ENCODE measurements at places on chromosomes 16 and 17.
A peak's percentile ranks its signal among the peaks of the same experiment; 100 is the strongest.

GRCh38 chr16:11560701-11561453, 25.8 kb downstream of the LITAF start:
- DNase-seq = no peak

DNA sequence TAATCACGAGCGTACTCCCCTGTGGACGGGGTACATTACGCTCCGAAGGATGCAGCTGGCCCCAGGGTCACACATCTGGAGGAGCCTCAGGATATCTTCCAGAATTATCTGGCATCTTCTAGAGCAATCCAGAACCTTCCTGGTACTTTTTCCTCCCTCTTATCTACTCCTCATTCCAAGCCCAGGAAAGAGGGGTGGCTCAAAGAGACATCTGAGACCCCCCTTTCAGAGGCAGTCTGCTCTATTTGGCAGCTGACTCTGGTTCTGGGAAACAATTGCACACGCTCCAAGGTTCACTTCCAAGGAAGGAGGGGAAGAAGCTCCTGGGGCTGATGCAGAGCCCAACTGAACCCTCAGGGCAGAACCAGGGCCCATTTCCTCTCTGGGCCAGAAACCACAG, 14.9 kb downstream of the RBFOX3 start:
- DNase-seq = no peak

- no peak for DNase-seq
These were observed 217.4 kb upstream of the TNRC6C start for GRCh38 chr17:77741109-77741508.

DNA sequence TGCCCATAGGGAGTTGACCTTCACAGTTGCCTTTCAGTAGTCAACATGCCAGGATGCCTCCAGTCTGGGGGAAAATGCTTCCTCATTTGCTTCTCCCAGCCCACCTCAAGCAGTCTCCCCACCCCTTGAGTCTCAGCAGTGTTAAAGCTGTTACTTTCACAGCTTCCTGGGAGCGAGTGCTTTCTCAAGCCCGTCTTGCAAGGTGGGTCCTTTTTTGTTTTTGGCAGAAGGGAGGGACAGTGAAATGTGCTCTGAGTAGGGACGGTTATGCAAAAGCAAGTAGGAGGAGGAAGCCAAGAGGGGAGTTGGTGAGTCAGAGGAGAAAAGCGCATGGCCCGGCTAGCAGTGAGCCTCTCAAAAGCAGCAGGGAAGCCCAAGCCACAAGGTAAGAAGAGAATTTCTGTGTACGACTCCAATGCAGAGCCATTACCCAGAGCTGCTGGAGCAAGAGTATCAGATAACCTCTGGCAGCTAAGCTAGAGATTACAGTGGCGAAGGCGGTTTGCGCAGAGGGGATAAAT, at the start of gene CHST4:
Gene CHST4, plus strand, starts transcription at position 316 of the 521 bp plus-strand sequence. CDS start 10,252 bp downstream, outside the sequence.
- DNase-seq = peak; percentile 48

- DNase-seq = no peak
These were observed 129.1 kb downstream of the GAS7 start for GRCh38 chr17:10069301-10069700.

DNA sequence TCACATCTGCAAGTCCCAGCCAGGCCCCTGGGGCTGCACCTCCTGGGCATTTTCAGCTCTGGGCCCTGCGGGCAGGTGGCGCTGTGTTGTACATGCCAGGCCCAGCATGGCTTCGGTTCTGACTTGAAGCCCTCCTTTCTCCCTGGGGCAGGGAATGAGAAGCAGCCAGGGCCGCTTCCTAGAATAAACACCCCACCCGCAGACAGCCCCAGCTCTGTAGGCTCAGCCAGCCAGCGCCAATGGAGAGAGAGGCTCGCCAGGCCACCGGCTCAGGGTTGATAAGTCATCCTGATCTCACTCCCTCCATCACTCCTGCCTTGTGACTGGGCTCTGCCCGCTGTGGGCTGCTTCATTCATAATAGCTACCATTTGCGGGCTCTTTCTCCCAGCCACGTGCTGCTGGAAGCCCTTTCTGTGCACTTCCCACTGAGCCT, 6.0 kb upstream of the GLIS2 start:
- no peak for DNase-seq

GRCh38 chr17:1386265-1386664, 13.8 kb downstream of the YWHAE start:
- no peak for DNase-seq

- DNase-seq = no peak
These were observed 2.1 kb downstream of the CPPED1 start for GRCh38 chr16:12801511-12802042.

DNA sequence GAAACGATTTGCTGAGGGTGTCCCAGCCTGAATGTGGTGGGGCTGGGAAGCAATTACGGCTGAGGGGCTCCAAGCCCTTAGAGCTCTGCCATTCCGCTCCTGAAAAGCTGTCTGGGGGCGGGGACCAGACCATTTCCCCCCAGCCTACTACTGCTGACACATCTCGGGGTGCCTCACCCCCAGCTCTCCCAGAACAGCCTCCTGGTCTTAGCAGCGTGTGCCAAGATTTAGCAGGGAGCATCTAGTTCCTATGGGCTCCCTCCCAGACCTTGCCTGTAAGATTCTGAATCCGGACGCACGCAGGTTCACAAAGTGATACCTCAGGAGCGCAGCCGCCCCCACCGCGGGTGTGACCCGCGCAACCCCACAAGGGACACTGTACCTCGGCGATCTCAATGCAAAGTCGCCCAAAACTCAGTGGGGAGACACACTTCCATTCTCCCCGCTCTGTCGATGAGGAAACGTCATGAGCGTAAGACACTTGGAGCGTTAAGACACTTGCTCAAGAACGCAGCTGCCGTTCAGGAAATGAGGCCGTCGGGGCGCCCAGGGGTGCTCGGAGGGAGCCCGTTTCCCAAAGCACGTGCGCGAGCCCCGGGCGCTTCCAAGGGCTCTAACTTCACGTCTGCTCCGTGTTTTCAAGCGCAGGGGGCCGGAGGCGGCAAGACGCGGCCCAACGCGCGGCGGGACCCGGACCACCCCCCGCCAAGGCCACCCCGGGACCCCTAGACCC, 629 bp downstream of the GEMIN4 start:
- DNase-seq = no peak

GRCh38 chr17:73710095-73710592, 65.9 kb upstream of the SDK2 start:
- no peak for DNase-seq

GRCh38 chr17:29102046-29102445, 59.1 kb downstream of the PIPOX start:
- DNase-seq = no peak

- DNase-seq = no peak
These were observed 75.4 kb upstream of the ZNF423 start for GRCh38 chr16:49931266-49931665.

- DNase-seq = no peak
These were observed 599.3 kb upstream of the PSMD7 start for GRCh38 chr16:73697336-73697735.

- DNase-seq = no peak
These were observed 26.8 kb upstream of the HOXB13 start for GRCh38 chr17:48755356-48755755.

DNA sequence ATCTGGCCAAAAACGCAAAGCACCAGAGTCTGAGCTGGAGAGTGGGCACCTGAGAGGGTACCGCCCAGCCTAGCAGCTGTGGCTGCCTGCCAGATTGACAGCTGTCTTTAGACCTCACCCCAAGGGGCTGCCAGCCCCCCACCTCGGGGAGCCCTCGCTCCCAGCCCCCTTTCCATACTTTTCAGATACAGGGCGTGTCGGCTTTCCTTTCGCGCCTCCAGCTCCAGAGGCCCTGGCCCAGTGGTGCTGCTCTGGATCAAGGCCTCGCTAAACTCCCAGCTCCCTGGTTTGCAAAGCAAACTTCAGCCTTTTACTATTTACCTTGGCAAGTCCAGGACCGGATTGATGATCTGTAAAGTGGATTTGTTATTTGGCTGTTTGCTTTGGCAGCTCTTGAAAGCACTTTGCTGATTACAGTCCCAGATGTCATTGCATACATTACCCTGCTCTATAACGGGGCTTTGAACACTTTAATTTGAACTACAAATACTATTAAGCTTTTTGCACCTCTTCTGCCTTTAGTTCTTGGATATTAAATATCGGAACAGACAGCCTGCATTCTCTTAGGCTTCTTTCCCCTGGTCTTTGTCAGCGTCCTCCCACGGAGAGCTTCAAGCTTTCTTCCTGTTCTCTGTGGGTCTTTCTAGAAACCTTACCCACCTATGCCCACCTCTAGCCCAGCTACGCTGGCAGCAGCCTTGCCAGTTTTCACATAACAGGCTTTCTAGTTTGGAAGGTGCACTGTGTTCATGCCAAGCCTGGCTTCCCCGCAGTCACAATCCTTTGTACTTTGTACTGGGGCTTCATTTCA, 63.6 kb upstream of the TBX2 start:
- peak; percentile 72 for DNase-seq

DNA sequence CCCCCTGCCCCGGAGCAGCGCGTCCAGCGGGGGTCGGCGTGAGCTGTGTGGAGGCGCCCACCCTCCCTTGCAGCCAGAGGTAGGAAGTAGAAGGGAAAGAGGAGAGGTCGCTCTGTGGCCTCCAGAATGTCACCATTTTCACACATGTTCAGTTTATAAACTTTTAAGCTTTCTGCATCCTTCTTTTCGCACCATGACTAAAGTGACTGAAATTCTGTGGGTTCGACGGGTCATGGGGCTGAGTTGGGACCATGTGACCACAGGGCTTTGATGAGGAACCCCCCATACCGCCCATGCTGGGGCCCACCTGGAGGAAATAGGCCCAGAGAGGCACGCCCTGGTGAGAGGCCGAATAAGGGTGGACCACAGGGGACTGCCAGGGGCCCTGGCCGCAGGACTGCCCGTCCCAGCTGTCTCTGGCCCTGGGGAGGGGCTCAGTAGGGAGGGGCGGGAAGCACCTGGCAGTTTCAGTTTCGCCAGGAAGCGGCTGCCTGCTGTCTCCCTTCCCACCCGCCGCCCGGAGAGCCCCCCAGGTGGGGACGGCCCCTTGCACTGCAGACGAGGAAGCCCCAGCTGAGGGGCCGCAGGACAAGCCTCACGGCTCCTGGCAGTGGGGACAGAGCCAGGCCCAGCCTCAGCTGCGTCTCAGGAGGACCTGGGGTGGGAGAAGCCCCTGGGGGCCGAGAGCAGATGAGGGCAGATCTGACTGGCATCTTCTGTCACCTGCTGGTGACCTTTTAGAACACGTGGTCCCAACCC, 9.0 kb downstream of the CBFA2T3 start:
- DNase-seq = no peak

GRCh38 chr16:64361753-64362152, 760.1 kb downstream of the CDH11 start:
- no peak for DNase-seq

DNA sequence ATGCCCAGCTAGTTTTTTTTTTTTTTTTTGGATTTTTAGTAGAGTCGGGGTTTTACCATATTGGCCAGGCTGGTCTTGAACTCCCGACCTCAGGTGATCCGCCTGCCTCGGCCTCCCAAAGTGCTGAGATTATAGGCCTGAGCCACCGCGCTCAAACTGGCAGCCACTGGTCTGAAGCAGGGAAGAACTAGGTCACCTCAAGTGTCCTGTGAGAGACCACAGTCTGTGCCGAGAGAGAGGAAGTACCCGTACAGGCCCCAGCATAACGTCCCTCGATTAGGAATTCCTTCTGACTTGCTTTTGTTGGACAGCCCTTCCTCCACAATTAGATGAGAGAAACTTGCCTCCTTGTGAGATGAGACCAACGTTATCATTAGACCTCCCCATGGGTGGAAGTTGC, 13.7 kb upstream of the CD300E start:
- no peak for DNase-seq

DNA sequence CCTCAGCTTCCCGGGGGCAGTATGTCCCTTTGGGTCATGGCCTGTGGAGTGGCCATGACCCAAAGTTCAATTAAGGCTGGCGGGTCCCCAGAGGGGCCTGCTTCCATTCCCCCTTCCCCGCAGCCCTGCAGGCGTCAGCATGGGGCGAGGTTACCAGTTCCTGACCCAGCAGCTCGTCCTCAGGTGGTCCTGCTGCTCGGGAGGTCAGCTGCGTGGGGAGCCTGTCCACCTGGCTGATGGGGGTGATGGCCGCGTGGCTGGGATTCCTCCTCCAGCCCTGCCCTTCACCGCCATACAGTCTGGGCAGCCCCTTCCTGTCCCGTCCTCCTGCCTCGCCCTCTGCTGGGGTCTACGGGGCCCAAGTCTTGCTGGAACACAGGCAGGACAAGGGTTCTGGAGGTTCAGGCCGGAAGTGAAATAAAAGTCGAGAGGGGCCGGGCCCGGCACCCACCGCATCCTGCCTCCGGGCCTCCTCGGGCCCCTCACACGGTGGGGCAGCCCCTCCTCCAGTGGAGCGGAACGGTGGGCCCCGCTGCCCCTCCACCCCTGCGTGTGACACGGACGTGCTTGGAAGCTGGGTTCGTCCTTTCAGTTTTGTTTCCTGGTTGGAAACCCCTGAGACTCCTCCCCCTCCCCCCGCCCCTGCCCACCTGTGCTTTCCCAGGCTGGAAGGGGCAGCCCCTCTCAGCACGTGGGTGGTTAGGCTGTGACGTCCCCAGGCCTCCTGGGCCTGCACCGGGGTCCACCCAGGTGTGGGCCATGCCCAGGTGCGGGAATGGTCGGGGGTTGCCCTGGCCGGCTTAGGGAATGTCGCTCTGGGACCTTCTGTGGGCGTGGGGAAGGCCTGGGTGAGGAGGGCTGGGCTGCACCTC, 6.8 kb downstream of the UBALD2 start:
- no peak for DNase-seq

DNA sequence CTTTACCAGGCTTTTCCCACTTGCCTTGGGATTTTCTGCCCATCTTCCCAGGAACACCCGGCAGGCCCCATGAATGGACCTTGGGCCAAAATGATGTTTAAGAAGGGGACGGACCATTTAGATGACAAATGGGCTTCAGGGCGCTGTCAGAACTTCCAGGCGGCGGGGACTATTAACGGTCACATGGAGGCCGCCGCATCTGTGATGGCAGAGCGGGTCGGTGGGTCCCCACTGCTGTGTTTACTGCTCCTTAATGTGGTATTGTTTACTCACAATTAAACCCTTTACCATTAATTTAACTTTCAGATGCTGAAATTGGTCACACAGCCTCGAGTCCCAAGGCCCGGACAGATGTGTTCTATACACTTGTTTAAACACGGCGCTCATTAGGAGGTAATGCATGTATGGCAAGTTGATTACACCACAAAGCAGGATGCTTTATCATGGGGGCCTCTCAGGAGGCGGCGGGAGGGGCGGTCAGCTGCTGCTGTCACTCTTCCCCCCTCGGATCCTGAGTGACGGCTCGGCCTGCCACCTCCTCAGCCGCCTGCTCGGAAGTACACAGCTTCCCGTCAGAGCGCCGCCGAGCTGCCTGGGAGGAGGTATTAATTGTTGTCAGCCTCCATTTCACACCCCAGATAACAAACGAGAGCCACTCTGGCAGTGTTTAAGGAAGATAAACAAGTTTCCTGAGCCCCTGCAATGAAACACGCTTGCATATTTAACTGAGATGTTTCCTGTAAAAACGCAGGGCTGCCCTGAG, 83.9 kb upstream of the IRX3 start:
- no peak for DNase-seq

- DNase-seq = no peak
These were observed 63.0 kb downstream of the BAIAP2 start for GRCh38 chr17:81097943-81098308.
